SHP77 (cell line): ENCODE measurements at places on chromosomes 16 and 17.

DNA sequence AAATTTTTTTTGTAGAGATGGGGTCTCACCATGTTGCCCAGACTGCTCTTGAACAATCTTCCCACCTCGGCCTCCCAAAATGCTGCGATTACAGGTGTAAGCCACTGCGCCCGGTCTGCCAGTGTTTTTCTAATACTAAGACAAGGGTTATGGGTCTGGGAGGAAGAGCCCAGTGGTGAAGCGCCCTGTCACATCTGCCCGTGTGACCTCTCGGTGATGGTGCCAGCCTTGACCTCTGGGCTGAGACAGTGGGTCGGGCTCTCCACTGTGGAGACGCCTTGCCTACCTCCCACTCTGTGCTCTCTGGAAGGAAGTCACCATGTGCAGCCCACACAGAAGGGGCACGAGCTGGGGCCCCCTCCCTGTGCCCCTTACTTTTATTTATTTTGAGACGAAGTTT, 5.1 kb upstream of the BAIAP2 start:
- no peak for DNase-seq

DNA sequence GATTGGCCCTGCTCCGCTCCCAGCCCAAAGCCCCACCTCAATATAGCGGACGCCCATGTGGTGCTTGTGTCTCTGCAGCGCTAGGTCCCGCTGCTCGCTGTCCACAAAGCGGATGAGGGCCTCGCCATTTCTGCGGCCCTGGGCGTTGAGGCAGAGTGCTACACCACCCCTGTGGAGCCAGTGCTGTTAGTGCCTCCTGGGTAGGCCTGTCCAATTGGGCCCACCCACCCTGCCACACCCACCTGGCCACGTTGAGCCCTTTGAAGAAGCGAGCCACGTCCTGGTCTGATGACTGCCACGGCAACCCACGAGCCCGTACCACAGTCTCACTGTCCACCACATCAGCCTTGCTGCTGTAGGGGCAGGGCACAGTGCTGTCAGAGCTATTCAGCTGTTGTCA, 3.6 kb downstream of the ESRP2 start:
- no peak for DNase-seq

DNA sequence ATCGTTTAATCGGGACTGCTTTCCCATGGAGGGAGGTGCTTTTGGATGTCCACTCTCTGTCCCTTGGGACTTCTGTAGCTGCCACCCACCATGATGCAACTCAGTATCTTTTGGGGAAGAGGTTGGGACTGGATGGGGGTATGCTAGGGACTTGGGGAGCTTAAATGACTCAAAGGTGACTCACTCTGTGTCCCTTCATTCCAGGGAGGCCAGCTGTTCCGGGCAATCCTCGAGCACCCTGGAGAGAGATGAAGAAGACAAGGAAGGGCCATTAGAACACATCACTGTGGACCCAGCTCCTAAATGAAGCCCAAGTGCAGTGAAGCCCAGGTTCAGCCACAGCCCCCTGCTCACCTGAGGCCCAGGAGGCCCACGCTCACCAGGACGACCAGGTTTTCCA, 4.6 kb downstream of the COL1A1 start:
- DNase-seq, result no peak

GRCh38 chr17:39186481-39187002, 10.9 kb downstream of the CACNB1 start:
- DNase-seq, result no peak

DNA sequence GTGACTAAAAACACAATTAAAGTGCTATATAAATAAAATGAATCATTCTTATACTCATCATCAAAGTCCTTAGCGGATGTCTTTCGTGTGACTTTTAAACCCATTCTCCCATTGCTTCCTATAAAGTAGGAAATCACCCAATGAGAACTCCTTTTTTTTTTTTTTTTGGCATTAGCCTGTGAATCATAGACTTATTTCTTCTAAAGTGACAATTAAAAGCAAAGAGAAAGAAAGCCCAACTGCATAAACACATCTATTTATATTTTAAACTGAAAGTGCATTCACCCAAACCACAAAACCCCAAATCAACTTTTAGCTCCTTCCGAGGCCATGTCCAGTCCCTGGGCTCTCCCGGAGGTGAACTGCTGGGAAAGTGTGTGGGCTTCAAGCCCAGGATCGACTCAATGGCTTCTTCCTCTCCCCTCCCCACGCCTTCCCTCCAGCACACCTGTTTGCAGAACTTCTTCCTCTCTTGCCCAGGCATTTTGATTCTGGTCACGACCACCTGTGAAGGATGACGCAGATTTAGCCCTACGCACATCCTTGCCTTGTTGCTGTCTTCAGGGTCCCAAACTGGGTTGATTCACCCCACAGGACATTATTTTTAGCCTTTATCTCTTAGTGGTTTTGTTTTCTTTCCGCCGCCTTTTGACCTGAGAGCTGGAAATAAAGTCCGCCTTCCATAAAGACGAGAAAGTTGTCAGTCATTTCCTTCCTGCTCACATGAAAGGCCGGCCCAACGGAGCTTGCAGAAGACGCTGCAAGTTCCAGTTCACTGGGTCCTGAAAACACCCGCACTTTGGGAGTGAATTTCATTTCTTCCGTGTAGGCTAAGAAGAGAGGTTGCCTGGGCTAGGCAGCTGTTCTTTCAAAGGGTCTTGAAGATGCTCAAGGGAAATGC, 166.8 kb downstream of the MAP2K6 start:
- DNase-seq, result no peak

DNA sequence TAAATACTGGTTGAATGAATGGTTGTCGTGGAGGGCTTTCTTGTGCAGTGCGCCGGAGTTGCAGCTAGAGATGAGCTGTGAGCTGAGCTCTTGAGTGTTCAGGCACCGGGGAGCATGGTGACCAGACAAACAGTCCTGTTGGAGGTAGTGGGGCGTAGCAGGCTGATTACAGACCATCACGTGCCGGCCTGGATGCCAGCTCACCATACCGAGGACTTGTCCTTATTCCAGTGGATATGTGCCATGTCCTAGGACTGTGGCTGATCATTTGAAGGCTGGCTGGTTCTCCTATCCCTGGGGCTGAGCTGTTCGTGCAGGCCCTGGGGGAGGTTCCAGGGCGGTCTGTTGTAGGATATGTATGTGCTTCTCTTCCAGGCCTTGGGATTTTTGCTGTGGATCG, 60.0 kb downstream of the ABCC1 start:
- no peak for DNase-seq

- DNase-seq, result no peak
Observed at GRCh38 chr17:12953156-12953555, 64.7 kb downstream of the ELAC2 start.

DNA sequence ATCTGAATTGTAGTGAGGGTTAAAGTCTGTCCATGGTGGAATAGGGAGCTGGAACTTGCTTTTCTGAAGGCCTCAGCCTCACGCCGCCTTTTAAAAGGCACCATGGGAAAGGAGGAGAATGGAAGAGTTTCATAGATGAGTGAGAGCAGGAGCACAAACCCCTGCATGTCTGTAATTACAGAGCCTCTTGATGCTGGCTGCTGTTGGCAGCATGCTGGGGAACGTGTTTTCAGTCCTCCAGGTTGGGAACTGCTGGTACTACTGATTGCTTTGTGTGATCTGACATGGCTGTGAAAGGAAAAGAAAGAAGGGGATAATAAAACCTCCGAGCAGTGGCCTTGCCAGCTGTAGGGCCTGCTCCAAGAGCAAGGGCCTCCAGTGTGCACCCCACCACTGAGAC, 16.8 kb upstream of the DYNLL2 start:
- no peak for DNase-seq

- DNase-seq, result no peak
Observed at GRCh38 chr17:67625971-67626370, 91.8 kb upstream of the NOL11 start.

GRCh38 chr17:27345141-27345904, 51.4 kb downstream of the WSB1 start:
- peak; percentile 93 for DNase-seq

- DNase-seq, result no peak
Observed at GRCh38 chr17:4549781-4550533, 5.2 kb downstream of the MYBBP1A start.

GRCh38 chr16:48117217-48118105, 38.3 kb downstream of the ABCC12 start:
- peak; percentile 78 for DNase-seq

GRCh38 chr17:77865112-77865611, 93.3 kb upstream of the TNRC6C start:
- DNase-seq, result no peak

- DNase-seq, result no peak
Observed at GRCh38 chr17:27477050-27477888, 21.0 kb downstream of the KSR1 start.

DNA sequence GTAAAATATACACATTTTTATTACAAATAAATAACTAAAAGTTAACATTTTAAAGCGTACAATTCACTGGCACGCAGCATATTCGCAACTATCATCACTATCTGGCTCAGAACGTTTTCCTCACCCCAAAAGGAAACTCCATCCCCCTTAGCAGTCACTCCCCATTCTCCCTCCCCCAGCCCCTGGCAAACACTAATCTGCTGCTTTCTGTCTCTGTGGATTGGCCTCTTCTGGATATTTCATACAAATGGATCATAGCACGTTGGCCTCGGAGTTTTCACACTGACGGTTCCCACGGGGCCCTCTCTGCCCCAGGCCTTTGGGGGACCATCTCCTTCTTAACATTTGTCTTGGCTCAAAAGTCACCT, 64.6 kb downstream of the RTN4RL1 start:
- no peak for DNase-seq

- no peak for DNase-seq
Observed at GRCh38 chr16:57997528-57998265, 2.8 kb downstream of the ZNF319 start.

GRCh38 chr16:53341792-53342191, 92.5 kb upstream of the RBL2 start:
- no peak for DNase-seq
